ENCODE measurements at places on chromosomes 1 and 21. TPM values are rescaled to one million over a fixed set of nuclear protein-coding genes. Genes with fewer than 3 reads are reported as not detected.

The BARHL2 gene
- total RNA-seq = not detected

The BSND gene
- total RNA-seq = not detected

The ADORA3 gene
- not detected for total RNA-seq

The TEX38 gene
- total RNA-seq = not detected

The CFAP298 gene
- total RNA-seq = 28.2 TPM

The LCE3C gene
- total RNA-seq = not detected

The LPAR3 gene
- 0.49 TPM for total RNA-seq

The MFAP2 gene
- total RNA-seq = 1.3 TPM

The CD244 gene
- not detected for total RNA-seq

The LY9 gene
- 0.12 TPM for total RNA-seq

The AMIGO1 gene
- total RNA-seq = 1.7 TPM

The DISC1 gene
- 0.29 TPM for total RNA-seq

The RO60 gene
- 28.1 TPM for total RNA-seq

The KRTAP13-2 gene
- not detected for total RNA-seq

The ABCD3 gene
- total RNA-seq = 21.4 TPM

The FCRL2 gene
- total RNA-seq = not detected

The OR2T10 gene
- total RNA-seq = not detected

The CYP4A22 gene
- total RNA-seq = not detected

The OR10K1 gene
- total RNA-seq = not detected

The GPR161 gene
- total RNA-seq = 18.0 TPM
